ENCODE measurements at places on chromosomes 5 and 9.

DNA sequence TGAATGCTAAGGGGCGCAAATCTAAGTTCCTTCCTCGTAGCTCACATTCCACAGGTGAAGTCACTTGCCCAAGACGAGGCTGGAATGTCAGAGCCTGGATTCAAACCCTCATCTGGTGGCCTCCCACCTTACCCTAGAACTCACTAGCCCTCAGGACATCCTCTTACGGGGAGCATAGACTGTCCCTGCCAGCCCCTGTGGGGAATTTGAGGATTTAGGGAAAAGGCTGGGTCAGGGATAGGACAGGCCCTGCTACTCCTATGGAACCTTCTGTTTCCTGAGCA lies 45.0 kb downstream of the IRF1 start:
- no peak for DNase-seq

GRCh38 chr9:116368680-116369079 lies 215.1 kb downstream of the PAPPA start:
- no peak for DNase-seq

DNA sequence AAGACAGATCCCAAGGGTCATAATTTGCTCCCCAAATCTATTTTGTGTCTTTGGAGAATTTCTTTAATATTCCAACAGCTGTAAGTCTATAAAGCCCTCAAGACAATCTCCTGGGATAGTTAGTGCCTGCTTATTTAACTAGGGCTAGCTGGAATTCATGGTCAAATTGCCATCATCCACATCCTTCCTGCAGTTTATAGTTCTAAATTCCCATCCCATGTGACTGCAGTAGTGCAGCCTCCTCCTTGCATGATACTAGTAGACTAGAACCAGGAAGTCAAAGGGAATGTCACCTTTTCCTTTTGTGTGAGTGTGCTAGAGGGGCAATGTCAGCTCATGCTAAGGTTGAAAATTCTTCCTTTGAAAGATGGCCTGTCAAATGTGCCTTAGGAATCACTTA lies 214.8 kb upstream of the PIK3R1 start:
- DNase-seq: no peak

DNA sequence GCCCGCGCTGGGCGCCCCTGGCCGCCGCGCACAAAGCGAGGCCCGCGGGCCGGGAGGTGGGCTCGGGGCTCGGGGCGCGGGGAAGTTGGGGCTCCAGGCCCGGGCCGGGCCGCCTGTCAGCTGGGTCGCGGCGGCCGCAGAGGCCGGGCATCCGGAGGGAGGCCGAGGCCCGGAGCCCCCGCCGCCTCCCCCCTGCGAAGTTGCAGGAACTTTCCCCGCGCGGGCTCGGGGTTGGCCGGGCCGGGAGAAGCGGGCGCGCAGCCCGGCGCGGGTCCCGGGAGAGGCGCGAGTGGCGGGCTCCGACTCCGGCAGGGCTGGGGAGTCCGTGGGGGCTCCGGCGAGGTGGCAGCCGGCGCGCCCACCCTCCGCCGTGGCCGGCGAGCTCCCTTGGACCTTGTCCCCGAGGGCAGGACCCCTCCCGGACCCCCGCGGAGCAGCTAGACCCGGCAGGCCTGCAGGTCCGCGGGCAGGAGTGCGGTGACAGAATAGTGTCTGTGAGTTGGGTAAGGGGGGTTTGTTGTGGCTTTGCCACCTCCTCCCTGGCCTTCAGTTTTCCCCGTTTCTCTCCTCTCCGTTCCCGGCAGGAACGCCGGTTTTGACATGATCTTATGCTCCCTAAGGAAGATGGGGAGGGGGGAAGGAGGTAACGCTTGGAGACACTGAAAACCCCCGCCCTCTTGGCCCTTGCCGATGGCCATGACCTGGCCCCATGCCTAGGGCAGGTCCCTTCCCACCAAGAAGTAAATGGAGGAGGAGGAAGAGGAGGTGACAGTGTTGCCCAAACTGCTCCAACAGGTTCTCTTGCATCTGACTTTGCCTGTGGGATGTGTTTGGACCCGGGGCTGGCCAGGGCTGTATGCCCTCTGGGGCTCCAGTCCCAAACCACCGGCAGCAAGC lies 942 bp downstream of the PHF2 start:
- no peak for DNase-seq

GRCh38 chr9:16425562-16426231 lies 444.8 kb downstream of the BNC2 start:
- DNase-seq: no peak

DNA sequence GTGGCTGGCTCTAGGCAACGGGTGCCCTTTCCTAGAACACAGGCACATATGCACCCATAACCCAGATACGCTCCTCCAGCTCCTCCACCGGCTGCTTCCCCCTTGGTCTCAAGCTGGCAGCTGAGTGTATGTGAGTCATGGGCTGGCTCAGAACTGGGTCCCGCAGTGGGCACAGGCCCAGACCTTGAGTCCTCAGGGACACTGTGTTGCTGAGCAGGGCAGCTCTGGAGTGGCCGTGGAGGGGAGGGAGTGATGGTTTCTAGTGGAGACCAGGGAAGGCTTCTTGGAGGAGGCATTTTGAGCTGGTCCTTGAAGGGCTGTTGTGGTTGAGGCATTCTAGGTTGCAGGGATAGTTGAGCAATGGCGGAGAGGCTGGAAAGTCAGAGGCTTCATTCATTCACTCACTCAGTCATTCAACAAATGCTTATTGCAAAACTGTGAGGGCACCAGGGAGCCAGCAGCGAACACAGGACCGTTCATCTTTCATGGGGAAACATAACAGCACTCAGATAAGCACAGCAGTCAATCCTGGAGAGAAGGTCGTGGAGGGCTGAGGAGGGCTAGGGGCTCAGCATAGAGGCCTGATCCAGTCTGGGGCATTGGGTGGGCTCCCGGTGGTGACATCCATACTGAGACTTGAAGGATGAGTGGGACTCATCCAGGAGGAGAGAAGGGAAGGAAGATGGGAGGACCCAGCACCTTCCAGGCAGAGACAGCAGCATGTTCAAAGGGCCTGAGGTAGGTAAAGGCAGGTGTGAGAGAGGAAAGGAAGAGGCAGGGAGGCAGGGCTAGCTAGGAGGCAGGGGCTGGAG lies 2.4 kb downstream of the BBLN start:
- DNase-seq: no peak

DNA sequence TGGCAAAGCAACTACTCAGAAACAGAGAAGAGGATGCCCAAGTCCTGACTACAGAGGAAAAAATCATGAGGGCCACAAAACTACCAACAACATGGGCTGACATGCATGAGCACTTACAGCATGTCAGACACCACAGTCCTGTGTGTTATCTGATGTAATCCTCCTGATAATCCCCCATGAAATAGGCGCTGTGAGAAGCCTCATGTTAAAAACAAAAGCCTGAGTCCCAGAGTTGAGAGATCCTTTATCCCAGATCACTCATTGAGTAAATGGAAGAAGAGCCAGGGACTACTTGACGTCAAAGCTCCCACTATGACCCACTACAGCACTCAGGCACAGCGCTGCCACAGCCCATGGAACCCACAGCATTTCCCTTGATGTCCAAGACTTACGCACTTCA lies 7.2 kb upstream of the SPOCK1 start:
- no peak for DNase-seq

GRCh38 chr9:10704720-10705119 lies 91.9 kb upstream of the PTPRD start:
- no peak for DNase-seq

DNA sequence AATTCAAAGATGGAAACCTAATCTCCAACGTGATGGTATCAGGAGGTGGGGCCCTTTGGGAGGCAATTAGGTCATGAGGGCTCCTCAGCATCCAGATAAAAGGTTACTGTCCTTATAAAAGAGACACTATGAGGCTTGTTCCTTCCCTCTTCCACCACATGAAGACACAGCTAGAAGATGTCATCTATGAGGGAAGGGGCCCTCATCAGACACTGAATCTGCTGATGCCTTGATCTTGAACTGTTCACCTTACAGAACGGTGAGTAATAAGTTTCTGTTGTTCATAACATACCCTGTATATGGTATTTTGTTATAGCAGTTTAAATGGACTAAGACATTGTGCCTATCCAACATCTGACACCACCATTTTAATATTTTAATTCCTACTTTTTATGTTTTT lies 19.7 kb upstream of the CCNH start:
- DNase-seq: no peak

- DNase-seq: no peak
These were observed 73.2 kb downstream of the SNCAIP start for GRCh38 chr5:122385286-122385685.

- peak; percentile 89 for DNase-seq
These were observed at the start of gene CDH12 for GRCh38 chr5:22852807-22853660. Gene CDH12 (minus strand): TSS chr5:22853344.

DNA sequence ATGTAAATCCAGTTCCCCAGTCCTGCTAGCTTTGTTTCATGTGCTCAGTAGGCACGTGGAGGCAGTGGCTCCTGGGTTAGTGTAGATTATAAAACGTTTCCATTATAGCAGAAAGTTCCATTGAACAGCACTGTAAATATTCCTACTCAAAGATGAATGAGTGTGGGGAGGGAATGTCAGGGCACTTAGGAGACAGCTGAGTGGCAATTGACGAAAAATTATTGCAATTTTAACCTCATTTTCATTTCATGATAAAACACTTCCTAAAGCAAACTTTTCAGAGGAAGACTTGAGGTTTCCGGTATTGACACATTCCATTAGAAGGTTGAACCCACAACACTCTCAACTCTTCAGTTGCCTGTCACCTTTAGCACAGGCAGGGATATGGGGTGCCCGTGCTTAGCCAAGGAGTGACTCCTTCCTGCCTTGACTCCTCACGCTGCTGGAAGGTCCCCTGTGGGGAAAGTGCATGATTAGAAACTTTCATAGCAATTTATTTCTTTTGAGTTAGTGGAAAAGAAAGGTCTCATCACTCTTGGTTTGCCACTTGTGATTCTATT lies 41.2 kb downstream of the SLC46A2 start:
- DNase-seq: no peak

GRCh38 chr9:86764221-86764624 lies 183.1 kb downstream of the GAS1 start:
- DNase-seq: no peak

DNA sequence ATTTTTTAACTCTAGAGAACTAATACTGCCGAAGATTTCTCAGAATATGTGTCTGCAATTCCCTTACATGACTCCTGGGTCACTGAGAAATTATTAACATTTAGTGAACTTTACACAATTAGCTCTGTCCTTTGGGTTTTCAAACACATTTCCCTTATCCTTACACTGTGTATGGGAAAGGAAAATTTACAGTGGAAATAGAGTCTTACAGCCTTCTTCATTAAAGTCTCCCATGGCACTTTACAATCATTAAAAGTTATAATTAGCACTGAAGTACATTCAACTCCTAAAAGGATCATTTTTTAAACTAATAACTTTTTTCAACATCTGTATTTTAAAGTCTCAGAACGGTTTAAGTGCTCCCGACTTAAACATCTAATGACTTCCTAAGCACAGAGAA lies 627.5 kb upstream of the TYRP1 start:
- no peak for DNase-seq

GRCh38 chr5:14560091-14560595 lies 21.4 kb upstream of the OTULINL start:
- DNase-seq: peak; percentile 85

- DNase-seq: no peak
These were observed 297.7 kb upstream of the EFNA5 start for GRCh38 chr5:107968406-107968843.

DNA sequence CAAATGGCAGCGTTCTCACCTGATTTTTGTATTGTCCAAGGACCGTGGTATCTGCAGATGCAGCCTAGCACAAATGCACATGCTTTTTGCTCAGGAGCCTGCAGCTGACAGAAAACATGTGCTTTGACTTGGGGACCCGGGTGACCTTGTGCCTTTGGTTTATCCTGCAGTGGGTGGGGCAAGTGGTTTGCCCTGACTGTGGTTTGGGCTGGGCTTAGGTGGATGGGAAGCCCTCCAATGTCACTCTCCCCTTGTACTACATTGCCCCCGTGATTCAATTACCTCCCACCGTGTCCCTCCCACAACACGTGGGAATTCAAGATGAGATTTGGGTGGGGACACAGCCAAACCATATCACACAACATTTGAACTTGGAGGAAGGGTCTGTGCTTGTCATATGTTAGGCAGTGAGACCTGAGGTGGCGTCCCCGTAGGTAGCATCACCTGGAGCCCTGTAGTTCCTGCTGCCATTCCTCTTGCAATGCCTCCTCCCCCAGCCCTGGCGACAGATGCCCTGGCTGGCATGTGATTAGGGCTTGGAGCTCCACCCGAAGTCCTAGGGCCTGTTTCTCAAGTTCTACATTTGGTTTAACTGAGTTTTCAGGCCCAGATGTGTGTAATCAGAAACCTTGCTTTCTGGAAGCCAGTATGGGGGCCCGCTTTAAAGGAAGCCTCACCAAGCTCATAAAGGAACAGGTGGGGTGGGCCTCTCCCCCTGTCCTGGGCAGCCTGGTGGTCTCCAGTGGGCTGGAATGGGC lies 2.1 kb downstream of the ANKRD33B start:
- no peak for DNase-seq

- DNase-seq: no peak
These were observed 243.5 kb downstream of the GADD45G start for GRCh38 chr9:89848060-89849040.

DNA sequence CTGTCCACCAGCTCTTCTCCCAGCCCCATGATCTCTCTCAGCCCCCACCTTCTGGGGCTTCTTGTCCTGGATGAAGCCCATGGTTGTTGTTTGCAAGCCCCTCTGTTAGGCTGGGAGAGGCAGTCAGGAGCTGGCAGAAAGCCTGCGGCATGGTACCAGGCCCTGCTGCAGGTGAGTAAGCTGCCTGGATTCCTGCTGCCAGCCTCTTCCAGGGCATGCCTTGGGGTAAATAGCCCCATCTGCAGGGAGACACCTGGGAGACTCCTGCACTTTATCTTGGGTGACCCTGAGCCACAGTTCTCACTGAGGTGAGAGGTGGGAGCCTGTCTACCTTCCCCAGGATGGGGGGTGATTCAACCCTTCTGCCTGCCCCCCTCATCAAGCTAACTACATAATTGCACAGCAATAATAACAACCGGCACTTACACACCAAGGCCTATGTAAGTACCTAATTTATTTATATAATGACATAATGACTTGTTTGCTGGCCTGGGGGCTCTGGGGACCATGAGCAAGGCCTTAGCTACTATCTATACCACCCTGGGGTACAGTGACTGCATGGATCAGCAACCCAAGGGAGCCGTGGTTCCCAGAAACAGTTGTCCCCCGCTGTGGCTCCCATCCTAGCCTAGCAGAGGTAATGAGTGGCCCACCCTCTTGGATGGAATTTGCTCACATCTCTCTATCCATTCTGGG lies 116.0 kb downstream of the PSD2 start:
- no peak for DNase-seq

GRCh38 chr5:61619289-61619688 lies 287.2 kb downstream of the ZSWIM6 start:
- DNase-seq: no peak
